ENCODE measurements at places on chromosomes 16 and 17. TPM values are rescaled to one million over a fixed set of nuclear protein-coding genes. Genes with fewer than 3 reads are reported as not detected.
A peak's percentile ranks its signal among the peaks of the same experiment; 100 is the strongest.

GRCh38 chr17:72560303-72561247 is 439.8 kb downstream of the SOX9 start:
- DNase-seq, result peak; percentile 92
- H3K36me3 ChIP-seq, result no peaks in the 10 kb centered on the region

GRCh38 chr17:7997186-7997585 is 5.2 kb upstream of the GUCY2D start:
- no peak overlapping the region for H3K27ac ChIP-seq
- peak; percentile 90 for DNase-seq
- no peaks in the 10 kb centered on the region for H3K36me3 ChIP-seq
- no peak overlapping the region for H3K4me3 ChIP-seq

- peak; percentile 84 for DNase-seq
- H3K36me3 ChIP-seq, result no peaks in the 10 kb centered on the region
- no peak overlapping the region for H3K4me3 ChIP-seq
- peak overlapping the region; percentile 3 for H3K27ac ChIP-seq
- peaks cover 11% of the 10 kb centered on the region for H3K4me1 ChIP-seq
- H3K27me3 ChIP-seq, result no peaks in the 10 kb centered on the region
Measured at GRCh38 chr17:31499771-31500554, 108.5 kb downstream of the RAB11FIP4 start.

DNA sequence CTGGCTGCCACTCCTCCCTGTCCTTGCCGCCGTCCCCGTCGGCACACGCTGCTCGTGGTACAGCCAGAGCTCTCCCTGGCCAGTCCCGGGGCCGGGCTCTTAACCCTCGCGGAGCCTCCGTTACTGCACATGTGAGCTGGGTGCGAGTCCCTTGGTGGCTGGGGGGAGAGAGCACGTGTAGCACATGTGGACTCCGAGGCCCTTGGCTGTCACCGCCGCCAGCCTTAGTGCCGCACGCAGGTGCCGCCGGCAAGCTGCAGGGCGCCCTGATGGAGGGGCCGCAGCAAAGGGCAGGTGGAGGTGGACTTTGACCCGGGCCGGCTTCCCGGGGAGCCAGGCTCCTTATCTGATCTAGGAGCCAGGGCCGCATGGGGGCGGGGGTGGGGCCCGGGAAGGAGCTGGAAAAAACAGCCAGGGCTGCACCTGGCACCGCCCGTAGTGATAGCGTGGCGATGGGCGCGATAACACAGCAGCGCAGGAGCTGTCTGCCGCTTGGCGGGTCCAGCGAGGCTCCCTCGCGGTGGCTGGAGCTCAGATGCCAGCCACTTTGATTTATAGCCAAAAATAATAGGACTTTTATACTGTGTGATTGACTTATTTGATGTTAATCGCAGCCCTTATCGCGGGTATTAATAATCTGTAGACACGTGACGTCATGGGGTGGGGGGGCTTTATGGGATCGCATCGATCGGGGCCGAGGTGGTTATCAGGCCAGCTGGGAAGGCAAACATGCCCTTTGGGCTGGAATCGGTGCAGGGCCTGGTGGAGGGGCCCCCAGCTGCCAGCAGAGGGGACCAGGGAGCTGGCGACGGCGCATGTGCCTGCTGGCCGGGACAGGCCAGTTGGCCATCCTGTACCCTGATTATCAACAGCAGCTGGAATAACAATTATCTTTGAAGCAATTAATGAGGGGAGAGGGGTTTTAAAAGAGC is 35.1 kb downstream of the ZFPM1 start:
- DNase-seq, result peak; percentile 63
- peaks cover 8% of the 10 kb centered on the region for H3K4me1 ChIP-seq
- H3K27me3 ChIP-seq, result no peaks in the 10 kb centered on the region
- no peak overlapping the region for H3K4me3 ChIP-seq

GRCh38 chr17:50565402-50566350 is 5.2 kb downstream of the CACNA1G start:
- no peak overlapping the region for H3K27ac ChIP-seq
- no peak for DNase-seq
- no peak overlapping the region for H3K4me3 ChIP-seq
- H3K27me3 ChIP-seq, result peaks cover 66% of the 10 kb centered on the region

DNA sequence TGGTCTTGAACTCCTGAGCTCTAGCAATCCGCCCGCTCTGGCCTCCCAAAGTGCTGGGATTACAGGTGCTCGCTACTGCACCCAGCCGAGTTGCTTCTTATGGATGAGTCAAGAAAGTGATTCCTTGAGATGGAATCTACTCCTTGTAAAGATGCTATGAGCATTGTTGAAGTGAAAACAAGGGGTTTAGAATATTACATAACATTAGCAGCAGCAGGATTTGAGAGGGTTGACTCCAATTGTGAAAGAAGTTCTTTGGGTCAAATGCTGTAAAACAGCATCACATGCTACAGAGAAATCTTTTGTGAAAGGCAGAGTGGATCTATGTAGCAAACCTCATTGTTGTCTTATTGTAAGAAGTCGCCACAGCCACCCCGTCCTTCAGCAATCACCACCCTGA is 72.7 kb downstream of the NT5M start:
- no peaks in the 10 kb centered on the region for H3K27me3 ChIP-seq
- no peak overlapping the region for H3K4me3 ChIP-seq
- DNase-seq, result no peak
- no peak overlapping the region for H3K27ac ChIP-seq
- no peaks in the 10 kb centered on the region for H3K36me3 ChIP-seq

DNA sequence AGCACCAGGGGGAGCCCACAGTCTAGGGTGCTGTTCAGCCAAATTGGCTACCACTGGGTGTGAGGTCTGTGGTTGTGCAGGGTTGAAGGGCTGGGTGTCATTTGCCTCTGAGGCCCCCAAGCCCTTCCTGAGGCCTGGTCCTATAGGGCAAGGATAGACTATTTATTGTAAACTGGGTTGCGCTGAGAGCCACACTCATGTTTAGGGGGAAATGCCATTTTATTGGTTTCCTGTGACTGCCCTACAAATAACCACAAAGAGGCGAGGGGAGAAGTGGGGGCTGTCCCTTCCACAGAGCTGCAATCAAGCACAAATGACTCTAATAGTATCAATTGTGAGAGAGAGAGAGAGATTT is 3.6 kb upstream of the ZCCHC14 start:
- H3K27ac ChIP-seq, result no peak overlapping the region
- H3K4me3 ChIP-seq, result no peak overlapping the region
- no peaks in the 10 kb centered on the region for H3K4me1 ChIP-seq

DNA sequence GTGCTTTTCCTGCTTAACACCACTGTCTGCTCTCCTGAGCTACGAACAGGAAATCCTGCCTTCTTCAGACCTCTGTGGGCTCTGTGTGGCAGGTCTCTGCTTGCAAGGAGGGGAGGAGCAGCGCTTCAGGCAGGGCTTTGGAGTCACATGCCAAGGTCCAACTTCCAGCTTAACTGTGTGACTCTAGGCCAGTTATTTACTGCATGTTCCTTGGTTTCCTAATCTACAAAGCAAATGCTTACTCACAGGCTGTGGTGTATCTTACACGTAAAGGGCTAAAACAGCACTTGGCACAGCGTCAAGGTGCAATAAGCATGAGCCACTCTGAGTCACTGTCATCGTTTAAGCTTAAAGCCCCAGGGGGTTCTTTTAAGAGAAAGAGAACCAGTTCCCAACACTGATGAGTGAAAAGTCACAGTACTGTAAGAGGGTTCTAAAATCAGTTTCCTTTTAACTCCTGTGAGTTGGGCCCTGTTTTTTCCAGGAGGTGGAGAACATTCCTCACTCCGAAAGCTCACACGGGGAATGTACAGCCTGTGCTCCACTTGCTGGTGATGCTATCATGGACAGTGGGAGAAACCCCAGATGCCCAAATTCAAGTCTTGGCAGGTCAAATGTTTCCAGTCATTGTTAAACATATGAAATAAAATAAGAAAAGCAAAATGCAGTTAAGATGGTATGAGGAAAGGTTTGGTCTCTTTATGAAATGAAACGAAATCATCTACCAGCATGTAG is 54.1 kb upstream of the BCAR1 start:
- H3K4me1 ChIP-seq, result peaks cover 10% of the 10 kb centered on the region
- no peaks in the 10 kb centered on the region for H3K27me3 ChIP-seq
- peaks cover 34% of the 10 kb centered on the region for H3K36me3 ChIP-seq
- peak; percentile 70 for DNase-seq

DNA sequence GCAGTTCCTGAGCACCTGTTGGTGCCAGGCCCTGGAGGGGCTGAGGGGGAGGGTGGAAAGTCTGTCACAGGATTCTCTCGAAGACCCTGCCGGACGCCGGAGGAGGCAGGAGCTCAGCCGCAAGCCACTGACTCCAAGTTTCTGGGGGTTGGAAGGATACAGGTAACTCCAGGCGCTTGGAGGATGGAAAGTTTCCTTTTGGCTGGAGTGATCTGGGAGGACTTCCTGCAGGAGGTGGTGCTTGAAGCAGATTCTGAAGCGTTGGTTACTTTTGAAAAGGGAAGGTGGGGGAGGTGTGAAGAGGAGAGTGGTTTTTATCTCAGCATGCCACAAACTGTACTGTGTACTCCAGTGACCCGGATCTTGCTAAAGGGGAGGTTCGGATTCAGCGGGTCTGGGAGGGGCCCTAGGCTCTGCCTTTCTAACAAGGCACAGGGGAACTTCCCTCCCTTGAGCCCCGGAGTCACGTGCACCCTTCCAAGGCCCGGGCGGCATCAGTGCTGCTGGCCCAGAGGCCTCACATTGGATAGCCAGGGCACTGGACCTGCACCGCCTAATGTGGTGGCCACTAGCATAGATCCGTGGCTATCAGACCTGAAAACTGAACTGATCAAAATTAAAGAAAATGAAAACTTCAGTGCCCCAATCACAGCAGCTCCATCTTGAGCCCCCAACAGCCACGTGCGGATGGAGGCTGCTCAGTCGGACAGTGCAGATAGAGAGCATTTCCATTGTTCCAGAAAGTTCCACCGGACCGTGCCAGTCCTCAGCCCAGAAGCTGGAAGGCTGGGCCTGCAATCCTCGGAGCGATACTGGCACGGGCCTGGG is 42.2 kb upstream of the GSE1 start:
- H3K4me1 ChIP-seq, result peaks cover 31% of the 10 kb centered on the region
- DNase-seq, result no peak
- H3K4me3 ChIP-seq, result no peak overlapping the region
- no peak overlapping the region for H3K27ac ChIP-seq

The ZNF205 gene
- 14.0 TPM for total RNA-seq

The NUPR1 gene
- total RNA-seq, result not detected

The KRT31 gene
- not detected for total RNA-seq

The ZNF385C gene
- 1.4 TPM for total RNA-seq

The PRKCB gene
- total RNA-seq, result 0.76 TPM

Measured in endodermal cell (in vitro differentiated cells).